ENCODE measurements at places on chromosomes 2 and 18.

DNA sequence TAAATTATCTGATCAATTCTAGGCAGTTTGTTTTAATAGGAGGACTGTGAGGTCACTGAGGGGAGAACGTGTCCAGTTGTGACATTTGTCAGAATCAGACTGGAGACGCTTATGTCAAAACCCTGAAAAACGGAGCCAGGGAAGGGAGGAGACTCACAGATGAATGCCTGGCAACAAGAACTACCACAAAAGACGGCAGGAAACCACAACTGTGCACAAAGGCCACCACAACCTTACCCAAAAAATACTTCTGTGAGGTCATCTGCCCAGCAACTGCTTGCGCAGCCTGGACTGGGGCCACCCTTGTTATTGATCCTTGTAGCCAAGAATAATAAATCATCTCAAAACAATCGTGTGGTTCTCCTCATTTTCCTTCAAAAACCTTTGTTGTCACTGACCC is 173.0 kb upstream of the ALKAL2 start:
- DNase-seq = no peak

GRCh38 chr2:24875272-24875671 is 44.8 kb downstream of the ADCY3 start:
- DNase-seq = no peak

GRCh38 chr18:6521803-6522418 is 107.2 kb upstream of the L3MBTL4 start:
- DNase-seq = no peak

- no peak for DNase-seq
These were observed 39.8 kb downstream of the PPP4R1 start for GRCh38 chr18:9574473-9575115.

- DNase-seq = no peak
These were observed 638 bp upstream of the ADD2 start for GRCh38 chr2:70768590-70769085.

GRCh38 chr2:138724327-138724726 is 55.9 kb downstream of the NXPH2 start:
- DNase-seq = no peak

DNA sequence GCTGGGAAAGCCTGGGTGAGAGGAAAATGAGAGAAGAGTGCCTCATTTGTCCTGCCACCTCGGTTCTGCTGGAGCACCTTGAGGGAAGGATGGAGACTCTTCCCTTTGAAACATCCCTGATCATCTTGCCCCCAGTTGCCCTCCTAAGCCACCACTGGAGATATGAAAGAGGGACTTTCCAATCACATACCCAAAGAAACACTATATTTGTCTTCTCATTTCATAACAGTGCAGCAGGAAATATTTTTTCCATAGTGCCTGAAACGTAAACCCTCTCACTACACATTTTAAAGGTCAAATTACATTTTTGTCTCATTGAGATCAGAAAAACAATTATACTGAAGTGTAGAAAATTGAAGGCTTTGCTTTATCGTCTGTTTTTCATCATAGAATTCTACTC is 63.3 kb downstream of the KCTD18 start:
- DNase-seq = no peak

DNA sequence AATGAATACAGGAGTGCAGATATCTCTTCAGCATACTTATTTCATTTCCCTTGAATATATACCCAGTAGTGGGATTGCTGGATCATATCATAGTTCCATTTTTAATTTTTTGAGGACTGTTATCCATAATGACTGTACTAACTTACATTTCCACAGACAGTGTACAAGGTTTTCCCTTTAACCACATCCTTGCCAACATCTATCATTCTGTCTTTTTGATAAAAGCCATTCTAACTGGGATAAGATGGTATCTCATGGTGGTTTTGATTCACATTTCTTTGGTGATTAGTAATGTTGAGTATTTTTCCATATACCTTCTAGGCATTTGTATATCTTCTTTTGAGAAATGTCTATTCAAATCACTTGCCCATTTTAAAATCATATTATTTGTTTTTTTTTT is 325.2 kb downstream of the CYP26B1 start:
- no peak for DNase-seq

GRCh38 chr2:210480079-210480478 is 3.5 kb upstream of the LANCL1 start:
- no peak for DNase-seq

DNA sequence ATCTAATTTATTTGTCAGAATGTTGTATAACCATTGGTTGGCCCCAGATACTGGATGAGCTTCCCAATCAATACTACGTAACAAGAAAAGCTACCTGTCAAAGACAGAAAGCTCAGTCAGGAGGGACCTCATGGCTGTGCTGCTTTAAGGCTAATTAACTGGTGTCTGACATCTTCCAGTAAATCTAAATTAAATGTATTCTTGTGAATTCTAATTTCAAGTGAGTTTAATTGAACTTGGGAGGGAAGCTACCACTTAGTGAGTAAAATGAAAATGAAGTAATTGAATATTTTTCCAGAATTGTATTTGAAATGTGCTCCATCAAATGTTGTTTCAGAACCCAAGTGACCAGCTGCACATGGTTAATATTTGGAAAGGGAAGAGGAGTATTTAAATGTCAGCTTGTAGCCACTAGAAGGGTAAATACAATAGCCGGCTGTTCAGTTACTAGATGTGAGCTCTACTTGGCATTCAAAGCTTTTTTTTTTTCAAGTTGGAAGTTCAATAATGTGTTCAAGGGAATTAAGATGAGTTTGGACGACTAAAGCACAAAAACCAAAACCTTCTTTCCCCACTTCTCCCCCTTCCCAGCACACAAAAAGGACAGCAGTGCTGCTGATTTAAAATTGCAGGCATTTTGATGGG is 62.0 kb downstream of the GPR39 start:
- DNase-seq = no peak

DNA sequence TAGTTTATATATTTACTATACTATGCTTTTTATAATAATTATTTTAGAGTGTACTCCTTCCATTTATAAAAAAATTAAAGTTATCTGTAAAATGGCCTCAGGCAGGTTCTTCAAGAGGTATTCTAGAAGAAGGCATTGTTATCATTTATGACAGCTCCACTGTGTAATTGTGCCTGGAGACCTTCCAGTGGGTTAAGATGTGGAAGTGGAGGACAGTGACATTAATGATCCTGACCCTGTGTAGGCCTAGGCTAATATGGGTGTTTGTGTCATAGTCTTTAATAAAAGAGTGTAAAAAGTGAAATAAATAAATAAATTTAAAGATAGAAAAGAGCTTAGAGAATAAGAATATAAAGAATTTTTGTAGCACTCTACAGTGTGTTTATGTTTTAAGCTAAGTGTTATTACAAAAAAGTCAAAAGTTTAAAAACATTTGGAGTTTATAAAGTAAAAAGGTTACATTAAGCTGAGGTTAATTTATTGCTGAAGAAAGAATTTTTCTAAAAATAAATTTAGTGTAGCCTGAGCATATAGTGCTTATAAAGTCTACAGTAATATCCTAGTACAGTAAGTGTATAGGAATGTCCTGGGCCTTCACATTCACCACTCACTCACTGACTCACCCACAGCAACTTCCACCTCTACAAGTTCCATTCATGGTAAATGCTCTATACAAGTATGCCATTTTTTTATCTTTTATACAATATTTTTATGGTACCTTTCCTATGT is 190.0 kb upstream of the SESTD1 start:
- DNase-seq = no peak

DNA sequence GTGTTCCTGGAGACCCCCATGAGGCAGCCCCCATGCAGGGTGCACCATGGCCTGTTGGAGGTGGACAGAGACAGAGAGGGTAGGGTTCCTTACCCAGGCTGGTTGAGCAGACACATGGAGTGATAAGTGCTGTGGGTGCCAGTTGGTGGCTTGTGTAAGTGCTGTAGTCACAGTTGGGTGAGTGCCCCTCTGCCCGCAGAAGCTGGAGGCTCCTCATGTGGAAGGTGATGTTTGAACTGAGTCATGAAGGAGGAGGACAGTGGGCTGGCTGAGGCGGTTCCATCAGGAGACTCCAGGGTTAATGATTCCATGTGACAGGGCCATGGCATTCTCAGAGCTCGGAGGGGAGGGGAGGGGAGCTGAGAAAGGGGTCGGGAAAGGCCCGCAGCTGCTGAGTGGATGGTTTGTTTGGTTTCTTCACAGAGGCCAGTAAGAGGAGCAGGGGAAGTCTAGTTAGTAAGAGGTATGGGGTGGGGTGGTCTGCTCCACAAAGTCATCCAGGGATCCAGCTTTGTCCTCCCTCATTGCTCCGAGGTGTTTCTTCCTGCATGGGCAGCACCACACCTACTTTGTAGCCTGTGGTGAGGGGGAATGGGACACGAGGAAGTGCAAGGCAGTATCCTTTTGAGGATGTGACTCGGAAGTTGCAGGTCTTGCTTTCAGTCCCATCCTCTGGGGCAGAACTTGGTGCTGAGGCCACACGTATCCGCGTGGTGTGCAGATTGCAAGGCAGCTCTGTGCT is 13.6 kb downstream of the IMPA2 start:
- DNase-seq = peak; percentile 70

DNA sequence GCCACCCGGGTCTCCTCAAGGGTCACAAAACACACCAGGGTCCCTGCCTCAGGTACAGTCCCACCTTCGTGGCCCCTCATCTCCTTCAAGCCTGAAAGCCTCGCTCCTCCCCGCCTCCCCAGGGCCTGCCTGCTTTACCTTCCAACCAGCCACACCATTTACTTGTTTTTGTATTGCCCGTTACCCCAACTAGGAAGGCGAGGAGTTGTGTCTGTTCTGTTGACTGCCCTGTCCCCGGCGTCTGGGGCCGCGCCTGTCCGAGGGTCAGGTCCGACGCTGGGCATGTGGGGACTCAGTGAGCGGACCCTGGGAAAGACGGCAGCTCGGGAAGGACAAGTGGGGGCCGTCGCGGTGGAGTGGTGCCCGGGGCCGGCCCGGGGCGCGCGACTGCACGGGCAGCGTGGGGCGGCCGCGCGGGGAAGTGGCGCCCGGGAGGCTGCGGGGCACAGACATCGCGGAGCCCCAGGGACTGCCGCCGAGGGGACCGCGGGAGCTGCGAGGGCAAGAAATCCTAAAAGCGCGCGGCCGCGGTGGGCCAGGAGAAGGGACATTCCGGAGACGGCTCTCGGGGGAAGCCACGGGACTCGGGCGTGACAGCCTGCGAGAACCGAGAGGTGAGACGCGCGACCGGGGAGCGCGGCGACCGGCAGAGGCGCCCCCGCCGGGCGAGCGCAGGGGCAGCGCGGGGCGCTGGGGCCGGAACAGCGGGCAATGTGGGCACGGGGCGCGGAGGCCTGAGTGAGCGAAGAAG is 797 bp upstream of the GRHL1 start:
- DNase-seq = peak; percentile 48

- no peak for DNase-seq
These were observed 101.8 kb downstream of the RNF152 start for GRCh38 chr18:61791031-61791430.

DNA sequence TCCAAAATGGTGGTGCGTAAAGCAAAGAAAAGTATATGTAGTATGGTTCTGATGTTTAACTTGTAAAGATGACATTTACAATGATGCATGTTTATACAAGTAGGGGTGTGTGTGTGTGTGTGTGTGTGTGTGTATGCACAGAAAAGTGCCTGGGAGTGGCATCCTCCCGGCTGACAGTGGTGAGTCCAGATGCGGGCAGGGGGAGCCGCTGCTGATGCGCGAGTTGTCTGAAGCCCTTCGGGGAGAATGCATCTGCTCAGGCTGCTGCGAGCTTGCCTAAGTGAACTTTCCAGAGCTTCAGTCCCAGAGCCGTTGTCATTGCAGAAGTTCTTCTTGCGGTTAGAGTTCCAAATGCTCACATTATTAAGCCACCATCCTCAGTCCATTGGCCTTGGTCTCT is 429.7 kb upstream of the HS6ST1 start:
- no peak for DNase-seq

Data from HuH-7.5 (cell line).